Stimulated activated CD8-positive, alpha-beta memory T cell treated with anti-CD3 and anti-CD28 coated beads, Interleukin-2, amount 100 ng/mL, for 1 hour (primary cell): ENCODE measurements at places on chromosomes 7 and 10.

DNA sequence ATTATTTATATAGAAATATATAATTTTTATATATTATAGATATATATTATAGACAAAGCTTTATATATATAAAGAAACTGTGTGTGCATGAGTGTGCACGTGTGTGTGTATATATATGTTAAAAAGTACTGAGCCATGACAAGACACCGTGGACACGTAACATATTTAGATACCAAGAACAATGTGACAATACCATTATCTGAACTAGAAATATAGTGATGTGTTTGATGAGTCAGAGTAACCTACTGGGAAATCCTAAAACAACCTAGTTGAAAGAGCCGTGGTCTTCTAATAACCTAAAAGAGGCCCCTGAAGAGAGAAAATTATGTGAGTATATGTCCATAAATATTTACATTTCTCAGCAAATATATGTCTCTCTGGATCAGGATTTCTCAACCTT is 50.7 kb upstream of the ITGB8 start:
- no peak for DNase-seq

DNA sequence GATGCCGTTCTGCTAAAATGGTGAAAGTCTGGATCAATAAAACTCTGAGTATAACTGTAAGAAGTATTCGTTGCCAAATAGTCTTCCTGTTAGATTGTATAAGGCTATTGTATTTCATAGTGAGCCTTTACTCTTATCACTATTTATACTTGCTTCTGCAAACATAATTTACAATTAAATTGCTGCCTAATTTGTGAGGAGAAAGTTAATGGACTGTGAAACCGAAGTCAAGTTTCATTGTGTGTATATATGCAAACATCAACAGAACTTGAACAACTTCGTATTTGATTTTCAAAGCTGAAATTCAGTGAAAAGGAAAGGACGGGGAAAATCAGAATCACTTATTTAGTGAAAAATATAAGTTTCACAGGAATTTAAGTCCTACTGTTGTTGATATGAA is 135.9 kb upstream of the CCDC6 start:
- no peak for DNase-seq

DNA sequence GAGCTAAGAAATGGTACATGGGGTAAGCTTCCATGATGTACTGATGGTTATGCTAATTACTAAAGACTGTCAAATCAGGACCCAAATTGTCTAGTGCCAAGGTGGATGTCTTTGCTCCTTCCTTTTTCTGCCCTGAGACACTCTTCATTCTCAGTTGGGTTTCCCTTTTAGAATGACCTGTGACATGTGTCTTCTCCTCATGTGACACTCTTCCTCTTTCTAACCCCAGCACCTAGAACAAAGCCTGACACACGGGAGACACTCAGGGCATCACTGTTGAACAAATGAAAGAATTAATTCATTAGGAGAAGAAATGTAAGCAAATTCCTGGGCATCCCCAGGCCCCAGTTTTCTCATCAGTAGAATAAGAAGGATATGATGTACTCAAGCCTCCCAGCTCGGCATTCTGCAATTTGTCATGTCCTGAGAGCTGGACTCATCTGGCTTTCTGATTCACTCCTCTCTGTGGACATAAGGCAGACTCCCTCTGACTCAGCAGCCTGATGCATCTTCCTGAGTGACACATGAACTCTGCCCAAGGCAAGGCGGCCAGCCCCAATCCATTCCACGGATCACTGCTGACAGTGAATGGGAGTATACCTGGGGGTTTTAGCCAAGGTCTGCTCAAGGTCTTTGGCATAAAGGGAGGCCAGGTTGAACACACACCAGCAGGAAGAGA is 473.8 kb downstream of the KCNMA1 start:
- DNase-seq: no peak

- no peak for DNase-seq
These were observed 42.8 kb upstream of the RABGEF1 start for GRCh38 chr7:66697449-66698438.

DNA sequence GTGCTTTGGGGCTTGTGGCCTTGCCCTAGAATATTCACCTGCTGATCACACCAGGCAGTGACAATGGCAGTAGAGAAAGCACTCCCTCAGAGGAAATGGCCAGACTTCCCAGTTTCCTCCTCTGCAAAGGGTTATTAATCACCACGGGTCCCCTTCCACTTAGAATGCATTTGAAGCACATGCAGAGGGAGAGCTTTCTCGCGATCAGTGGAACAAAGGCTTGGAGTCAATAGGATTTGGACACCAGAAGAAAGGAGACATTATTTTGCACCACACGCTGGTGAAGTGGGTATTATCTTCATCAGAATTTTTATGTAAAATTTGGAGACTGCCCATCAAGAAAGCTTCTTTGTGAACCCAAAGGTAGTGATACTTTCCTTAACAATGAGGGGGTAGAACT is 35.4 kb upstream of the INHBA start:
- DNase-seq: no peak

DNA sequence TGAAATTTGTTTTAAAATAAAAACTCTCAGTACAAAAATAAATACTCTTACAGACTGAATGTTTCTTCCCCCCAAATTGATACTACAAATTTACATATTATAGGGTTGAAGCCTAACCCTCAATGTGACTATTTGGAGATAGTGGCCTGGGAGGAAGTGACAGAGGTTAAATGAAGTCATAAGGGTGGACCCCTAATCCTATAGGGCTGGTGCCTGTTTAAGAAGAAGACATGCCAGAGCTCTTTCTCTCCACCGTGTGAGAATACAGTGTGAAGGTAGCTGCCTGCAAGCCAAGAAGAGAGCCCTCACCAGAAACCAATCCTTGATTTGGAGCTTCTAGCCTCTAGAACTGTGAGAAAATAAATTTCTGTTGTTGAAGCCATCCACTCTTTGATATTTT is 67.6 kb downstream of the MCU start:
- DNase-seq: no peak

DNA sequence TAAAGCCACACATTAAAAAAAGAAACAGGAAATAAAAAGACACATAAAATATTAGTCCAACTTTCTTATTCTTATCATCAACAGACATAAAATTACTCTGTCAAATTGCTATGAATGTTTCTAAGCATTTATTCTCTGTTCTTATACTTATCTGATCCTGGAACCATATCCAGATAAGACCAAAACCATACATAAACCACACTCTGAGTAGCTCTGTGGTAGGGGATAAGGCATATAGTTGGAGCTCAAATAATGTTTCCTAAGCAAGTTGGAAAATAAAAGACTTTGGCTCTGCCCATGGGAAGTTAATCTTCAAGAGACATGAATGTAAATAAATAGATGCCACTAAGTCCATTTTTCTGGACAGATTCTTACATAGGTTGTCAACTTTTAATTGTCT is 103.1 kb upstream of the PLXDC2 start:
- no peak for DNase-seq

DNA sequence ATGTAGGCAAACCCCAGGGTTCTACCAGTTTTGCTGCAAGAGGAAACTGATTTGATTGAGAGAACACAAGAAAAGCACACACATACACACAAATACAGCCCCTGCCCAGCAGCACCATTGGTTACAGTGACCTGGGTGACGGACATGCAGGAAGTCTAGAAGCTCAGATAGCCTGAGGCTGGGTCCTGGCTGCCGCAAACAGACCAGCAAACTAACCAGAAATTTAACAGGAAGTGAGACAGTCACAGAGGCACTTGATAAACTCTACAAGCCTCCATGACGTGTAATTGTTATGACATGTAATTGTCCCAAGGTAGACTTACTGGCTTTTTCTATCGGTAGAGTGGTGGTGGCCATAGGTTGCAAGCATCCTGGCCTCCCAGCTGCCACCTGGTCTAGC is 58.9 kb downstream of the PRKAR2B start:
- no peak for DNase-seq

- no peak for DNase-seq
These were observed 120.3 kb upstream of the ADAM12 start for GRCh38 chr10:126508535-126509040.

DNA sequence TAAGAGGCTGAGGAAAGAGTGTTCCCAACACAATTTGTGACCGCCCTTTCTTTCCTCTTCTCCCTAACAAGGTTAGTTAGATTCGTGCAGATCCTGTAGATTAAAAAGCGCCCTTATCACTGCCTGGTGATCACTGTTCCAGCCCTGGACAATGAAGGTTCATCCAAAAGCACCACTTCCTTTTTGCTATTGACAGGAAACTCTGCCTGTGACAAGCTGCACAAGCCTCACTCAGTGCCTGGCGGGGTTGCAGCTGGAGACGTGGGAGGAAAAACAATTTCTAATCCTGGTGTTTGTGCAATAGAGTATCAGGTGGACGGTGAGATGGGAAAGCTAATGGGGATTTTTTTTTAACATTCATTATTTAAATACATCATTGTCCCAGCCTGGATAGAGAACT is 105.9 kb upstream of the CAV2 start:
- no peak for DNase-seq

DNA sequence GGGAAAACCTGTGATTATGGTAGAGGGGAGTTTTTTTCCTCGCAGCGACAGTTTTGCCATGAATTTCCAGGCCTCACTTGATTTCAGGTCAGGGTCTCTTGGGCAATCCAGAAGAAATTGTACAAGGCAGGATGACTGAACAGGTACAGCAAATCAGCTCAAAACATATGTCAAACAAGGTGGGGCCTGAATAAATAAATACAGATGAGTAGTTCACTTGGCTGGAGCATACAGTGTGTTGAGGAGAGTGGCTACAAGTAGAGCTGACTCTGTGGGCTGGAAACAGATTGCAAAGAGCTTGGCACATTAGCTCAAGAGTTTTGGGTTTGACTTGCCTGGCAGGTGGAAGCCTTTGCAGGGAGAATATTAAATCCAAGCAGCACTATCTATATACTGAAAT is 15.0 kb downstream of the GIMAP8 start:
- DNase-seq: no peak

GRCh38 chr10:121598263-121599249 is at the start of gene FGFR2:
FGFR2 (minus strand) TSS chr10:121598444; CDS start chr10:121593817, 4,627 bp downstream.
- no peak for DNase-seq

DNA sequence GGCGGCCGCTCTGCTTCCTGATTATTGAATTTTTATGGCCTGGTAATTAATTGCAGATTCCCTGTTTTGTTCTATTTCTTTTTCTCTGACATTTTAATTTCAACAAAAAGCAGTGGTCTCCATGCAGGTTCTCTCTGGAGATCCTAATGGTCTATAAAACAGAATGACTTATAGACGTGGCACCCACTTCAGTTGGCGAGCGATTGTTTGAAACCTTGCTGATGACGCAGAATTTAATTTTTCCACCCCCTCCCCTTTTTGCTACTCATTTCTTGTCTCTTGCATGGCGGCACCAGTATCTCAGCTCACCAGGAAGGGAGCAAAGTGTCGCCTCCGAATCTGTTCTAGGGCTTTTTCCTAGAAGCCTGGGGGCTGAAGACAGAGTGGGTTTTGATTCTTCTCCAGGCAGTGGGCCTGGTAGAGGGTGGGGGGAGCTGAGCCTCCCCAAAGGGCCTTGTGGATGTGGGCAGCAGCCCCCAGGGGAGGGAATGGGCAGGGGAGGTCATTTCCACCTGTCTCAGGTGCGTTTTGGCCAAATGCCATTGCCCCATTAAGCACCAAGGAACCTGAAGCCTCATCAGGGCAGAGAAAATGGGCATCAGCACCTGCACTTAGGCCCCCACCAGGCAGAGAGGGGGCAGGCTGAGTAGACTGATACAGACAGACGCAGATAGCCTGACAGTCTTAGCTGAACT is 3.5 kb upstream of the COMTD1 start:
- no peak for DNase-seq

GRCh38 chr7:81525841-81526240 is 244.0 kb downstream of the HGF start:
- no peak for DNase-seq

- DNase-seq: no peak
These were observed 30.8 kb upstream of the C10orf71 start for GRCh38 chr10:49268185-49268584.

- DNase-seq: no peak
These were observed 161.2 kb downstream of the GRK5 start for GRCh38 chr10:119368581-119368980.
